Fibroblast of villous mesenchyme (primary cell): ENCODE measurements at places on chromosomes 3 and 15. TPM values are rescaled to one million over a fixed set of nuclear protein-coding genes. Genes with fewer than 3 reads are reported as not detected.

DNA sequence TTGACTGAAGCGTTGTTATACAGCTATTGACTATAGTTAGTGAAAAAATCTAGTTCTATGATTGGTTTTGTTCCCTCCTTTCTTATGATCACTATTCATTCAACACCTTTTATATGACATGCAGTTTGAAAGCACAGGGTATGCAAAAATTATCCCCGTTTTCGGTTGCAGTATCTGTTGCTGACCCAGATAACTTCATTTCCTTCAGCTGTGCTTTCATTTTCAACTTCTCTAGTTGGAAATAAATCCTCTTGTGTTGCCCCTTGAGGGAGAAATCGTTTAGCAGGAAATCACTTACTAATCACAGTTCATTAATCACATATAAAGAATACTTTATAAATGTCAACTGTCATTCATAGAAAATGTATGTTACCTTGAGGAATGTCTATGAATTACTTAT lies 55.1 kb downstream of the MBNL1 start:
- no peak for DNase-seq

SPATA12 gene
- total RNA-seq, result not detected in 2 replicates

GRCh38 chr3:48399387-48400172 lies 27.6 kb downstream of the FBXW12 start:
- no peak for DNase-seq

SNX4 gene
- total RNA-seq, result 34.8 and 37.6 TPM in 2 replicates

- DNase-seq, result no peak
These were observed 198.6 kb upstream of the FEZF2 start for GRCh38 chr3:62571916-62572315.

DNA sequence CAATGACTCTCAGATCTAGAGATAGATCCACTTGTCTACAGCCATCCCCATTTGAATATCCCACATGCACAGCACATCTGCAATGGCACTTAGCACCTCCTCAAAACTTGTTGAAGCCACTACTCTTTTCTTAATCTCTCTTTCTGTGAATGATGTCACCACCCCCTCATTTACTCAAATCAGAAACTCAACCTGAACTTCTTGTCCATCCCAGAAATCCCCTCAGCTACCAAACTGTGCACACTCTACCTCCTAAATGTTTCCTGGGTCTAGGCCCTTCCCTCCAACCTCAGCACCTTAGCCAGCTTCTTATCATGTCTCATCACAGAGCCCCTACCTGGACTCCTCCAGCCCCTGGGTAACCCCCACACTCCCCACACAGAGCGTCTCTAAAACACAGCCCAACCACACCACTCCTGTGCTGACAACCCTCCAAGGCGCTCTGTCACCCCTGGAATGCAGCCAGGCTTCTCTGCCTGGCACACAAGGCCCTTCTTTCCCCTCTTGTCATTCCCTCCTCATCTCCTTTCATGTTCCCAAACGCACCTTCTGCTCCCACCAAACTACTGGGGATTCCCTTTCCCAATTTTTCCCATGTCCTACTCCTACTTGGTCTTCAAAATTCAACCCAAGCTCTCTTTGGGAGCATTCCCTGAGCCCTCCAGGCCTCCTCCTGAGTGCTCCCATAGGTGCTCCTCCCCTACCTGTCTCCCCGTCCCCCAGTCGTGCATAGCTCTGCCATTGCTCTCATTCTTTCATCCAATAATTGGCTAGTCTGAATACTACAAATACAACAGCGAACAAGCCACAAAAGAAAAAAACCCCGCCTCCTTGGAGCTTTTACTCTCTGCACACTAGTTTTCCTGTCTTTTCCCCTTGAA lies 39.8 kb upstream of the ZBTB38 start:
- DNase-seq, result no peak

DNA sequence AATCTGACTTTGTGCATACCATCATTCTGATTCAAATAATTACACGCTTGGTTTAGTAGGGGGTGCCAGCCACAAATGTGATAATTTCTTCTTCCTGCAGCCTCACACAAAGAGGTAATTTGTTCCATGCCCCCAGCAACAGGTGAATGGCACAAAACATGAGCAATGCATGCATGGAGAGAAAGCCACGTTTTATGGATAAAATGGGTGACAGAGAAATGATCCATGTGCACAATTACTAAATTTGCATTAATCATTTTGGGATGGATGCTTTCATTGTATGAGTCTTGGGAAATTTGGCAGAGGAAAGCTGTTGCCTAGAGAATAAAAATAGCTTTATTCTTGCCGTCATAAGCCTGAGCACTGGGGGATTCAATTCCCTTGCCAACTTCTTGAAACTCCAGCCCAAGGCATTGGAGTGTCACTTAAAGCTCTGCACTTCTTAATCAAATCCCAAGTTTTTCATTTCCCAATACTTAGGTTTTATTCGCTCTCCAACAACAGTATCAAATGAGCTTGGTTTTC lies 411.6 kb downstream of the GBE1 start:
- no peak for DNase-seq
